ENCODE measurements at places on chromosomes 2 and 18.

DNA sequence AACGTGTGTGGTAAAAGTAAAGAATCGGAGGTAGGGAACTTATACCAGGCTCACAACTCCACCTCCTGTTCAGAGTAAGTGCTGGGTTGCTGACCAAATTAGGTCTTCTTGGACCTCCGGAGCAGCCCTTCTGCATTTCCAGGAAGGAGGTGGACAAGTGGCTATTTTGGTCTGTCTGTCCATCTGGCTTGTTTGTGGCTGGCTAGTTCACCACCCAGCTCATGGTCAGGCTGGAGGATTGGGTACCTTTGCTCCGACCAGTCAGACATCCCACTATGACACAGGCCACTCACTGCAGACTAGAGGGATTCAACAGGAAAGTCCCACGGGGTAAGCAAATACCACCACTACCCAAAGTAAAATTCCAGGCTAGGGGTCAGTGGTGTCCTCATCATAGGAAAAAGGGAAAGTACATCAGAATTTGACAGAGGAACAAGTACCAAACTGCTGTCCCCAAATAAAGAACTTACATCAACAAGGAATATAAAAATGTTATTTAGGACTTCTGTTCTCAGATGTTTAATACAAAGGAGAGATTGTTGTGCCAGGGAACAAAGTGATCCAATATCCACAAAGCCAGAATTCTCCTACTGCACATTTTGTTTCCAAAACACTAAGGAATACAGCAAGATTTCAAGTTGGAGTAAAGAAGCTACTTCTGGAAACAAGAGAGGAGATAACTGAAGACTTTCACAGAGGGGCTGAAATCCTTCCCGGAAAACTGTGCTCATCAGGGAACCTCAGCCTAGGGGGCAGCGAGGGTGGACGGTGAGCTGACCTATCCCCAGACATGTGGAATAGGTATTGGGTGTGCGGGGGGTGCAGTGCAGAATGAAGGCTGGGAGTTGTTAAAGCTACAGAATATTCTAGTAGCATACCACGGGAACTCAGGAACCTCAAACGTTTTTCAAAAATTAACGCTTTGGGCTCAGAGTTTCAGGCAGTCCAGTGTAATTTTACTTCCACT, 56.9 kb downstream of the BCL2 start:
- DNase-seq, result no peak

DNA sequence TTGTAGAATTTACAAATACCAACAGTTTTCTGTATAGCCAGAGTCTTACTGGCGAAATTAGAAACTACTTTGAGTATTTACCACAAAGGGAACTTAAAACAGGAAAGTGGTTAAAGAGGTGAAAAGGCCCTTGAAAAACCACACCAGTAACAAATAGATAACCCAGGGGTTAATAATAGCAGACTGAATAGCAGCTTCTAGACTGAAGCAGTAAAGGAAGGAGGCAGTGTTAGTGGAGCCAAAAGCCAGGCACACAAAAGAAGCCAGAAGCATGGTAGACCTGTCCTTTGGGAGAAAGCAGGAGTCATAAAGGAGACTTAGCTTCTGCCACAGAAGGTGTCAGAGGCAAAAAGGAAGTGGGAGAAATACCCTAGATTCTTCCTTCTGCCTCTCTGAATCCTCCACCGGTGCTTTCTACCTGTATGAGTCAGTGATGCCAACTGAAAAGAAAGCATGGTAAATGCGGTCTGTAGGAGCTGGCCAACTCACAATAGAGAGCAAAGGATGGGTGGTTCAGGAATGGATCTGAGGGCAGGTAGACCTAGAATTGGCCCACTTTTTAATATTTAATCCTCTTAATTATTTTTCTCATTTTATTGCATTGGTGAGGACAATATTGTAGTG, 97.3 kb downstream of the ARL6IP6 start:
- DNase-seq, result no peak

DNA sequence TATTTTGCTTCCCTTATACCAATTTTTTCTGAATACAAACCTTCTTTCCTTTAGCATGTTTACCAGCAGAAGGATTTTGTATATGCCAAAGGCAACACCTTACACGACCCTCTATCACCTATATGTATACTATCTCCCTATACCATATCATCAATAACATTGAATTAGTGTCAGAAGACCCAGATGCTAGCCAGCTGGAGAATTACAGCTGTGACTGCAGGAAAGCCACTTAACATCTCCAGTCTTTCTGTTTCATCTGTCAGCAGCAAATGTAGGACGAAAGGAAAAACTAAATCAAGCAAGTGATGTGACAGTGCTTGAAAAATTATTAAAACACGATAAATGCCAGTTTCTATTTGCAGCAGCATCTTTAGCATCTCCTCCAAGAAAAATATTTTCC, 193.7 kb downstream of the STK39 start:
- DNase-seq, result peak; percentile 59

DNA sequence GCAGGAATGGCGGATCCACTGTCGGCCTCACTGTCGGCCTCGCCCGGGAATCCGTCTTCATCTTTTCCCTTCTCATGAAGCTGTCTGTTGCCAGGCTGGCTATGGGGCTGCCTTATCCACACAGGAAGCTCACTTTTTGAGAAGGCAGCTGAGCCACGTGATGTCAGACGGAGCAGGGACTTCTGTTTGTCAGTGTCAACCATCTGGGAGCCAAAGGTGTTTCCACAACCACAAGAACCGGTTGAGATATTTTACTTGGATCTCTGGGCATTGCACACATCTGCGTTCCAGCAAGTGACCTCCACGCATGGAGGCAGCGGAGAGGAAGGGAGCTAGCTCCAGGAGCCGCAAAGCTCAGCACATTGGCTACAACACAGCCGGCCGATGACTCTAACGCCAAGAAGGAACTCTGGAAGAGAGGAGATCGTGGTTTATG, 27.4 kb upstream of the TAF1B start:
- DNase-seq, result no peak

- DNase-seq, result no peak
Observed at GRCh38 chr2:55885127-55885943, 38.2 kb downstream of the EFEMP1 start.

DNA sequence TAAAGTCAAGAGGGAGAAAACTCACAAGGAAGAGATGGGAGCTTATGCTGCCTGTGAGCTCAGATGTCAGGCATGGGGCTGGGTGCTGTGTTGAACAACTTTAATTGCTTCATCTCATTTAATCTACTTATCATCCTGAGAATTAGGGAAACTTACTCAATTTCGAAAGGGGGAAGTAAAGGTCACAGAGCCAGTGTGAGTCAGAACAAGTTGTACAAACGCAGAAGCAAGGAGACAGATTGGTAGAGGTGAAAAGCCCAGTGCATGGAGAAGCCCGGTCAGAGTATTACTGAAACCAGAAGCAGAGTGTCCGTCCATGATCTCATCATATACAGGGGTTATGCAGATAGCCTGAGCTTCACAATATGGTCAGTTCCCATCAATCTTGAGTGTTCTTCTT, 281.1 kb upstream of the POU3F3 start:
- DNase-seq, result no peak

All from SK-N-SH (cell line).